Spleen (tissue), 13 donors: ENCODE measurements at places on chromosomes 7 and 10. TPM values are rescaled to one million over a fixed set of nuclear protein-coding genes. Genes with fewer than 3 reads are reported as not detected.

- DNase-seq: peak; percentile 85
Observed at GRCh38 chr7:100803398-100804161, 23.7 kb downstream of the EPHB4 start.

- DNase-seq: peak; percentile 86
Observed at GRCh38 chr10:96395931-96396877, 37.4 kb upstream of the OPALIN start.

- DNase-seq: peak; percentile 92
Observed at GRCh38 chr7:50266635-50267386, 37.7 kb upstream of the IKZF1 start.

GRCh38 chr10:67772894-67773511 is 65.0 kb downstream of the DNAJC12 start:
- no peak for DNase-seq

The PHYHIPL gene
- not detected for polyA plus RNA-seq

The C10orf53 gene
- not detected for polyA plus RNA-seq

DNA sequence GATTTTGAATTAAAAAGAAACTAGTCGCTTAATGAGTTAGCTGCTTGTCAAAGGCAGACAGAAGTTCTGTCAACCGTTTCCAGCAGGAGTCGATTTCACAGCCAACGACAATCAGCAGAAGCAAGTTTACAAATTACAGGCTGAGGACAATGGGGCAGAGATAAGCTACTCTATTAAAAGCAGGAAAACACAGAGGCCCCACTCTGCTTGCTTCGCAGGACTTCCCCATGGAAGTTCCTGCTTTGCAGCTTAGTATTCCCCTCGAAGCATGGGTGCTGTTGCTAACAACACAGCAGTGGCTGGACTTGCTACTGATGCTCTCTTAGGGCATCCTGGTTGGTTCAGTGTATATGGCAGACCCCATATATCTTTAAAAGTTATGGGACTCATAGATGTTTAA is 50.8 kb upstream of the KLF6 start:
- DNase-seq: no peak

The GIMAP4 gene
- 86.8 TPM for polyA plus RNA-seq

- no peak for DNase-seq
Observed at GRCh38 chr10:25556457-25556856, 377.6 kb upstream of the MYO3A start.

GRCh38 chr10:43000651-43001426 is 76.0 kb upstream of the RET start:
- DNase-seq: peak; percentile 58

The NODAL gene
- polyA plus RNA-seq: not detected

GRCh38 chr10:80596391-80597257 is 58.9 kb downstream of the SH2D4B start:
- no peak for DNase-seq

DNA sequence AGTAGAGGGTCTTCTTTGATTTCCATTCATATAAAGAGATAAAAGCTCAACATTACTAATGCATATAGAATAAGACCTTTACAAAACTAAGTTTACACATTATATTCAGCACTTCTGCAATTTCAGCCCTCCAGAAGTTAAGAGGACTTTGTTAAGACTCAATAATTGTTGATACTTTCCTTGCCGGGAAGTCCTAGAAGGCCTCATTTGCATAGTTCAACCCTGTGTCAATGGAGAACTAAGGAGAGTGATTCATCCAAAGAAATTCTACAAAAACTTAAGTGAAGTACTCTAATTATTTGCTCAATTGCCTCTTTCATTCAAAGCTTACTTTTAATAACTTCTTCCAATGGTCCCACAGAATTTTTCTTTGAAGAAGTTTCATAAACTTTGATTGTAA is 1060.3 kb upstream of the CELF2 start:
- no peak for DNase-seq

DNA sequence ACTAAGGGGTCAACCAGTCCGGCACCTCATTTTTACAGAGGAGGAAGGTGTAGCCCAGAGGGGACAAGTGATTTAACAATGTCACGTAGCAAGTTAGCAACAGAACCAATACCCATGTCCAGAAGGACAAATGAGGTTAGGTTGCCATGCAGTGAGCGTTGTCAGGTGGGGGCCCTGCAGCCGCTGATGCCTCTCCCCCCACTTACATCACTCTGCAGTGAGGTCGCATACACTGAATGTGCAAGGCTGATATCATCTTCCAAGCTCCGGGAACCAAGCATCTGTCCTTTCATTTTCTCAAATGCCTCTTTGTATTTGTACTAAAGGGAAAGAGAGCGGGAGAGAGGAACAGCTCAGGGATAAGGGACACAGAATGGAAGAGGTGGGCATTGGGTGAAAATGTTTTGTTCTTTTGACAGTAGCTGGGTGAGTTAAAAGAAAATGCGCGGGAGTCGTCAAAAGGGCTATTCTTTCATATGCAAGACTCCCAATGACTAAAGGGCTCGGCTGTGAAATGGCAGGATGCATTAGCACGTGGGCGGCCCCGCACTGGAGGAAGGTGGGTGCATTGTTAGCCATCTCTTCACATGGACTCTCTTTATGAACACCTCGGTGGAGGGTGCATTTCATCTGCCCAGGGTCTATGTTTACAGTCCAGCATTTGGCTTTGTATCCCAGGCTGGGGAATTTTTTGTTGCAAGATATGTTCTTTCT is 49.7 kb downstream of the NRAP start:
- no peak for DNase-seq

GRCh38 chr7:123727071-123727837 is 21.5 kb downstream of the WASL start:
- DNase-seq: no peak

The ATG9B gene
- polyA plus RNA-seq: 1.9 TPM

The IDI2 gene
- polyA plus RNA-seq: 0.06 TPM

- no peak for DNase-seq
Observed at GRCh38 chr7:112759905-112760304, 30.3 kb downstream of the TMEM168 start.

GRCh38 chr10:125209591-125210355 is 49.4 kb upstream of the CTBP2 start:
- DNase-seq: peak; percentile 42

GRCh38 chr7:877312-878232 is 1.2 kb downstream of the GET4 start:
- peak; percentile 87 for DNase-seq

The TMEM139 gene
- polyA plus RNA-seq: 0.52 TPM

The RET gene
- 0.02 TPM for polyA plus RNA-seq

DNA sequence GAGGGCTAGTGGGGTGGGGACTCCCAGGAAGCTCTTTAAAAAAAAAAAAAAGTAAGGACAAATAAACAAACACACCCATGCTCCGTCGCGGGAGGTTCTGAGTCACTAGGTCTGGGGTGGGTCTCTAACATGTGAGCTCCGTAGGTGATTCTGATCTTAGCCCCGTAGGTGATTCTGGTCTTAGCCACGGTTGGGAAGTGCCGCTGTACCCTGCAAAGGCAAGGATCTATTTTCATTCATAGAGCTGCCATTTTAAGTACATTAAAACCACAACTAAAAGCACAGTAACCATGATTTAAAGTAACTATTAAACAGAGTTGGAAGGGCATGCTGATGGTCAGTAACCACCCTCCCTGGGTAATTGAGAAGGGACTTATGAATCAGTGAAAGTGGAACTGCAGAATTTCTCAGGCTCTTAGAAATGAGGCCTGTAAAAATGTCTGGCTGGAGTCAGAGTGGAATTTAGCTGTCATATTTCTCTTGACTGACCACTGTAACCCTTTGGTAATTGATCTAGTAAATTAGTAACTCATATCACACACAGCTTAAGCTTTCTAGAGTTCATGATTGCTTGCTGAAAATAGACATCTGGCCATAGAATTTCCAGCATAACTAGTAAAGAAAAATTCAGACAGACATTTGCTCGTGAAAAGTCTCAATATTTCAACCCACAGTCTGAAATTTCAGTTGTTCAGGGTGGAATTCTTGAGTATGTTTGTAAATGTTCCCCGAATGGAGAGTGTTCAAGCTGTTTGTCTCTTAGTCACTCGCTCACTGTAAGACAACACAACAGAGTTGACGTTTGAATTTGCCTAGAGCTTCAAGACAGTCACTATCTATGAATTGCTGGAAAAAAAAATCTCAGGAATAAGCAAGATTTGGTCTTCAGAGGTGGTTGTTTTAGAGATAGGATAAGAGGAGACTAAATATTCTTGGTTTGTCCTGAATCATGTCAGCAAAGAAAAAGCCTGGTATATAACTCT is 34.2 kb upstream of the TCF7L2 start:
- DNase-seq: no peak

The RASA4 gene
- 51.2 TPM for polyA plus RNA-seq

The OR2A5 gene
- not detected for polyA plus RNA-seq

The AMZ1 gene
- 0.57 TPM for polyA plus RNA-seq

The LIPM gene
- not detected for polyA plus RNA-seq

The PTPRE gene
- polyA plus RNA-seq: 10.9 TPM

DNA sequence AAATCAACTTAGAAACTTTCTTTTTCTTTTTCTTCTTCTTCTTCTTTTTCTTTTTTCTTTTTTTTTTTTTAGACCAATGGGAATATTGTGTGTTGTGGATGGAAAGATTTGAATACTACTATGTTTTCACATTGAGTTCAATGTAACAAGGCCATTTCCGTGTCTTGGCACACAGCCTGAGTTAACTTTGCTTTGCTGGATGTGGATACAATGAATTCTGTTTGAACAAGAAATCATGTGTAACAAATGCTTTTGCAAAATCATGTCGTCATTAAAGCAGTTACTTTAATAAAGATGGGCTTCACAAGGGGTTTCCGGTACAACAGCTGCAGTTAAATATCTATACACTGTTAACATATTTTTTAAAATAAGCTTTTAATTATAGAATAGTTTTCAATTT is 13.5 kb upstream of the ENTPD1 start:
- DNase-seq: no peak

- DNase-seq: no peak
Observed at GRCh38 chr10:125296598-125296997, 136.2 kb upstream of the CTBP2 start.

DNA sequence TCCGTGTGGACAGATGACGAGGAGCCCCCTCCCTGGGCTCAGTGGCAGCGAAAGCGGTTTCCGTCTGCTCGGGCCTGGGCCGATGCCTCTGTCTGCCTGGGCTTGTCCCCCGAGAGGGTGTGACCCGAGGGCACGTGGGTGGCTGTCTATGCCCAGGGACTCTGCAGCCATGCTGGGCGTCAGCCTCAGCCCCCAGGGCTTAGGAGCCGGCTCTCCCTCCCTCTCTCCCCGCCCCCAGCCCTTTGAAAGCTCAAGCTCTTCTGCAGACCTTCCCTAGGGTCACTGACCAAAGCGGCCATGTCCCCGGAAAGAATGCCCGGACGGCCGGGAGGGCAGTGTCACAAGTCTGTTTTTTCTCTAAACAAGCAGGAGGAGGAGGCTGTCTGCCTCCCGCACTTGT is 7.1 kb downstream of the MICALL2 start:
- DNase-seq: no peak

- DNase-seq: no peak
Observed at GRCh38 chr7:17444151-17444550, 145.7 kb downstream of the AHR start.

- no peak for DNase-seq
Observed at GRCh38 chr7:143499246-143499645, 21.6 kb downstream of the TAS2R41 start.

The PNLIPRP2 gene
- not detected for polyA plus RNA-seq

The PHKG1 gene
- polyA plus RNA-seq: 0.93 TPM

- no peak for DNase-seq
Observed at GRCh38 chr10:24984906-24985305, 31.1 kb downstream of the ENKUR start.

The FAM25G gene
- polyA plus RNA-seq: not detected

DNA sequence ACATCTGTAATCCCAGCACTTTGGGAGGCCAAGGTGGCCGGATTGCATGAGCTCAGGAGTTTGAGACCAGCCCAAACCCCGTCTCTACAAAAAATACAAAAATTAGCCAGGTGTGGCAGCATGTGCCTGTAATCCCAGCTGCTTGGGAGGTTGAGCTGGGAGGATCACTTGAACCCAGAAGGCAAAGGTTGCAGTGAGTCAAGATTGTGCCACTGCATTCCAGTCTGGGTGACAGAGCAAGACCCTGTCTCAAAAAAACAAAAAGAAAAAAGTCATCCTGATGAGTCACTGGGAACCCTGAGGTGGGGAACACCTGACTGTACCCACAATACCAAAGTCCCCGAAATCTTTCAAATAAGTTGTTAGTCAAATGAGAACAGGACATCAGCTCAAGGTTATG is 80.0 kb downstream of the NEBL start:
- DNase-seq: no peak
